ENCODE measurements at places on chromosomes 16 and 17.

- H3K27me3 ChIP-seq = no peaks in the 10 kb centered on the region
- H3K36me3 ChIP-seq = no peaks in the 10 kb centered on the region
- peaks cover 7% of the 10 kb centered on the region for H3K4me1 ChIP-seq
- no peak overlapping the region for H3K27ac ChIP-seq
- DNase-seq = no peak
These were observed 19.7 kb upstream of the RCVRN start for GRCh38 chr17:9924735-9925191.

DNA sequence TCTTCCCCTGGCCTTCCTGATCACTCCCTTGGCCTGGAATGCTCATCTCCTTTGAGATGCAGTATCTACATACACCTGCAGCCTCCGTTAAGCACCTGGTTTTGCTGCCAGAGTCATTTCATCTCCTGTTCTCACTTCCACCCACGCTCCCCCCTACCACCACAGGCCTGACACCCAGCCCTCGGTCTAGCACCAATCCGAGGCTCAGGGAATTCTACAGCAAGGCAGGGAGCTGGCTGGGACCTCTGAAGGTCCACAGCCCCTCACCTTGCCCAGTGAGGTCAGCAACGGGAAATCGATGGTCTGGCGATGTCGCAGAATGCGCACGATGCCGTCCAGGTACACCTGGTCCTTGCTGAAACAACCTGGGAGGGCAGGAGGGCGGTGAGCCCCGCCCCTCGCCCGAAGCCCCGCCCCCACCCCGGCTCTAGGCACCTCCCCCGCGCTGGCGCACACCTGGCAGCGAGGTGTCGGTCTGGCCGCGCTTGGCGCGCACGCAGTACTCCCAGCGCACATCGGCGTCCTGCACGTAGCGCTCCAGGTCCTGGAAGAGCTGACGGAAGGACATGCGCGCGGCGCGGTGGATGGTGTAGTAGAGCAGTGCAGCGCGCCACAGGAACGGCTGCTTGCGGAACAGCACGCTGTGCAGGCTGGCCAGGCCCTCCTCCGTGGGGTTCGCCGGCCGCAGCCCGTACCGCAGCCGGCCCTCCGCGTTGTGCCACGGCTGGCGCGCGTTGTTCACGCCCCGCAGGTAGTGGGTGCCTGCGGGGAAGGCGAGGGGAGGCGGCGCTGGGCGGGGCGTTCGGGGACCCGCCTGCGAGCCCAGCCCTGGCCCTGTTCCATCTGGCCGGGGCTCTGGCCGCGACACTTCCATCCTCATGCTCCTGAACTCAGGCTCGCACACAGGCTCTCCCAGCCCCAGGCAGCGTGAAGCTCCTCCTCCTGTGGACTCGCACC, 5.7 kb downstream of the MATCAP1 start:
- peaks cover 26% of the 10 kb centered on the region for H3K4me1 ChIP-seq
- no peak overlapping the region for H3K27ac ChIP-seq
- H3K27me3 ChIP-seq = no peaks in the 10 kb centered on the region
- no peak for DNase-seq

DNA sequence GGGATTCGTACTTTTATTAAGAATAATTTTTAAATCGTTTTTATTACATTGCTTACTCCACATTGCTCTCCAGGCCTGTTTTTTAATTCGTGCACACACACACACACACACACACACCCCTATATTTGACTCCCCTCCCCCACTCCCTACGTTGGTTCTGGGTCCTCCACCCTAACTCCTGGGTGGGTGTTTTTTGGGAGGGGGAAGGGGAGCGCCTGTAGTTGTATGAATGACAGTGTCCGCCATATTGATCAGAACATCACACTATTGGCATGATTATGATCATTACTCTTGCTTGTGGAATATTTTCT, 1.3 kb downstream of the GNAO1 start:
- peaks cover 18% of the 10 kb centered on the region for H3K4me1 ChIP-seq
- H3K4me3 ChIP-seq = peak overlapping the region; percentile 55
- H3K27ac ChIP-seq = no peak overlapping the region

GRCh38 chr16:11234884-11235702, 20.9 kb downstream of the SOCS1 start:
- H3K27ac ChIP-seq = no peak overlapping the region
- H3K27me3 ChIP-seq = no peaks in the 10 kb centered on the region
- H3K4me1 ChIP-seq = 0 out of 2 replicates have a peak, but pooled peaks cover 3% of the 10 kb centered on the region
- DNase-seq = no peak

All from SJSA1 (cell line).